HCT116 (cell line): ENCODE measurements at places on chromosomes 7 and 10.

DNA sequence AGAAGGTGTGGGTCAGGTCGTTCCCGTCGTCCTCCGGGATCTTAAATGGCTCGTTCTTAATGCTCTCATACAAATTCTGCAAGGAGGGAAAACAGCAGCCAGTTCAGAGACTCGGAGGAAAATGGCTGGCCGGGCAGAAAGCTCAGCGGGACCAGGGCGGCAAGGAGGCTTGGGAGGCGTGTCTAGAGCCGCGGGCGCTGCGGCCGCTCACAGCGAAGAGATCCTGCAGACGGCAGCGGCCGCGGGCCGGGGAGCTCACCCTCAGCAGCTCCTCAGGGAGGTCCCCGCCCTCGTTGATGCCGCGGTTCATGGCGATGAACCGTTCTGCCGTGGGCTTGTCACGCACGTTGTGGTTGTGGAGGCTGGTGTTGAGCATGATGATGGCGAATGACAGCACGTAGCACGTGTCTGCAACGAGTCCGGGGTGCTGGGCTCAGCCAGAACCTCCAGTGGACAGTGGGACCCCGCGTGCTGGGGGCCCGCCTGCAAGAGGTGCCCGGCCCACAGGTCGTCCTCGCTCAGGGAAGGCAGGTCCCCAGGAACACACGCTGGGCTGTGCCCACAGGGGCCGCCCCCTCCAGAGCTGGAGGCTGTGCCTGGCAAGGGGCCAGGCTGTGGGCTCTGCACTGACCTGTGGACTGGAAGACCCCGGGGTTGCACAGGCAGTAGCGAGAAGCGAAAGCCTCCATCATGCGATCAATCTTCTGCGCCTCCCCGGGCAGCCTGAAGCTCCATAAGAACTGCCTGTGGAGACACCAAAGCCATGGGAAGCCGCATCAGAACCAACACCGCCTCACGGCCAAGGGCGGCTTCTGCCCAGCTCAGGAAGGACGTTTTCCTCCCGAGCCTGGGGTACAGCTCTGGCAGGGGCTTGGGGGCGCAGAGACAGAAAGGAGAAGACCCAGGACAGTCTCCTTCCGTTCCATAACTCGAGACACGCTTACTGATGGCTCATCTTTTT, 101.6 kb downstream of the CYTH3 start:
- no peak for DNase-seq

- DNase-seq = peak; percentile 41
Measured at GRCh38 chr10:101287997-101288635, 58.9 kb upstream of the LBX1 start.

- DNase-seq = no peak
Measured at GRCh38 chr10:46287846-46288477, 1.2 kb downstream of the ANTXRL start.

GRCh38 chr7:44776211-44776610, 20.3 kb upstream of the PPIA start:
- DNase-seq = no peak

GRCh38 chr7:2632733-2633537, 1.1 kb downstream of the TTYH3 start:
- DNase-seq = peak; percentile 6

DNA sequence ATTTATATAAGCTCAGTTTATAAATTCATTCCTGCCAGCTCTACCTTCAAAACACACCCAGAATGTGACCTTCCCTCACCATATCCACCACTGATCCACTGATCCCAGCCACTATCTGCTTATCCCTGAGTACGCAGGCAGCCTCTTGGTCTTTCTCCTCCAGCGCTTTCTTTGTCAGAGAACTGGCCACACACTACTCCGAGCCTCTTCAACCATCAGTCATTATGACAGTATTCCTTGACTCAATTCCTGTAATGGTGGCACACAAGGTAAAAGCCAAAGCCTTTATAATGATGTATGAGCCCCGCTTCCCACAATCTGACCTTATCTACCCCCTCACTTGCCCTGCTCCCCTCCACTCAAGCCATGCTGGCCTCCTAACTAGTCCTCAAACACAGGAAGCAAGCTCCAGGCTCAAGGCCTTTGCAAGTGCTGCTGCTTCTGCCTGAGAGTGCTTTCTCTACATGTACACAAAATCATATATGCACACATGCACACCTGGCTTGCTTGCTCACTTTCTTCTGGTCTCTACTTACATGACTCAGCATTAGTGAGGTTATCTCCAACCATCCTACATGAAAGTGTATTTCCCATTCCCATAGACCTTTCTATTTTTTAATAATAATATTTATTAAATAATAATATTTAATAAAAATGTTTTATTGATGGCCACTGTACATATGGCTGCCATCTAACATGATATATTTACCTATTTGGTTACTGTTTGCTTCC, 150.4 kb upstream of the FEZF1 start:
- no peak for DNase-seq

DNA sequence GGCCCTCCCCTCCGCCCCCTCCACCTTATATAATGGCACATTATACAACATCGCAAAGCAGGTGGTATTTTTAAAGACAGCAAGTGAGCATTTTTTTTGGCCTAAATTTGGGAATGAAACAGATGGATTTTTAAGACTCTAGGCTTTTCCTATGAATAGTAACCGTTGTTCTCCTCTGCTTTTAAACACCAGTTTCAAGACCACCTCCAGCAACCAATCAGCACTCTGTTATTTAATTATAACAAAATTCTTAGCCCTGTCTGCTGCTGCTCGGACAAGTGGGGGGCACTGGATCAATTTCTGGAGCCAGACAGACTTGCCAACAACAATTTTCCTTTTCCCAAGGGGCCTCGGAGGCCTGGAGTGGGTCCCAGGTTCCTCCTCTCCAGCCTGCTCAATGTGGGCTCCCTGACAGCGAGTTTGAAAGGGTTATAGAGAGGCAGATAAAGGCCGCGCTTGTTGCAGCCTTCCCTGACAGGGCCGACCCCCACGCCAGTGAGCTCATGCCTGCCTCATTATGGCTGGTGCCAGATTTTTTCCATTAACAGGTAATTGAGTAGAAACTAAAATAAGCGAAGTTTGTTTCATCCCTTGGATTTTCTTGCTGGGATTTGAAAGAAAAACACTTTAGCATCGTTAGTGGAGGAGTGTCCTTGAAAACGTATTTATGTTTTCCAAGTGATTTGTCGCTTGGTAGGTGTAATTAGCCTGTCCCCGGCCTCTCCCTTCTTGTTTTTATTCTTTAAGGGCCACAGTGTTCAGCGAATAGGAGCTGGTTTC, 227.3 kb downstream of the TCF7L2 start:
- DNase-seq = no peak

DNA sequence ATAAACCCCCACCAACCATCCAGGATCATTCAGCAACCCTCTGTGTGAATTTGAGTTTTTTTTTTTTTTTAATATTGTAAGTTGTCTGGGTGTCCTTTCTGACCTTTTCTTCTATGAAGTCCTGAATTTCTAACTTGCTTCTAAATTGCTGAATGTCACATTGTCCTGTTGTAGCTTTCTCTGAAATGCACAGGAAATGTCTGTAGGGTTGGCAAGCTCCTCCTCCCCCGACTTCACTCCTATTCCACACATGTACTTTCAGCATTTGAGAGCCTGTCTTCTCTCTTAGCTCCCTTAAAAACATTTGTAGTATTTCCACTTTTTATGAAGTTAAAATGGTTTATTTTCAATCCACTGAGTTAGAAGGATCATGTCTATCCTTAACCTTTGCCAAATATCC, 3.3 kb upstream of the CNNM2 start:
- no peak for DNase-seq

DNA sequence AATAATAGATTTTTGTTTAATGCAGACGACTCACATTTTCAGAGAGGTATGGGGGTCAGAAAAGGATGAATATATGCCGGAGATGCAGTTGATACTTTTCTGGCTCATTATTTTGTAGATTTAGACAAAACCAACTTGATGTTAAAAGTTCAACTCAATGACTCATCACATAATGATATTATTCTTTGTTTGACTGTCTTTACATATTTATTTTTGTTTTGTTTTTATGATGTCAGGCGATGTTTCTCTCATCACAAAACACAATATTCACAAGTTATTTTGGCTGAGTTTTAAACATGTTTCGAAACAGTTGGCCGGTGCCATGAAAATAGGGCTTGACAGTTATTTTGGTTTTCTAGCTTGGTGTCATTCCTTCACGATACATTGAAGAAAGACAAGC, 1.3 kb downstream of the GJD4 start:
- no peak for DNase-seq

DNA sequence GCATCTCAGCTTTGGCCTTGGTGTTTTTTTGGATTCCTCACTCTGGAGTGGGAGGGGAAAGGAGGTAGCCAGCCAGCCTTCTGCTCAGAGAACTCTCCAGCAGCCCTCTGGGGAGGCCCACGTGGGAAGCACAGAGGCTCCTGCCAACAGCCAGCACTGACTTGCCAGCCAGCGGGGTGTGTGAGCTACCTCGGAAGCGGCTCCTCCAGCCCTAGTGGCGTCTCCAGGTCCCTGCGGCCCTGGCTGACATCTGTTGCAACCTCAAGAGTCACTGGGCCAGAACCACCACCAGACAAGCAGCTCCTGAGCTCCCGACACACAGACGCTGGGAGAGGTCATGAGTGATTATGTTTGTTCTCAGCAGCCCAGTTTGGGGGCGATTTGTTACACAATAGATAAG, 180.2 kb upstream of the FZD8 start:
- DNase-seq = no peak
